ENCODE measurements at places on chromosomes 4 and X.

DNA sequence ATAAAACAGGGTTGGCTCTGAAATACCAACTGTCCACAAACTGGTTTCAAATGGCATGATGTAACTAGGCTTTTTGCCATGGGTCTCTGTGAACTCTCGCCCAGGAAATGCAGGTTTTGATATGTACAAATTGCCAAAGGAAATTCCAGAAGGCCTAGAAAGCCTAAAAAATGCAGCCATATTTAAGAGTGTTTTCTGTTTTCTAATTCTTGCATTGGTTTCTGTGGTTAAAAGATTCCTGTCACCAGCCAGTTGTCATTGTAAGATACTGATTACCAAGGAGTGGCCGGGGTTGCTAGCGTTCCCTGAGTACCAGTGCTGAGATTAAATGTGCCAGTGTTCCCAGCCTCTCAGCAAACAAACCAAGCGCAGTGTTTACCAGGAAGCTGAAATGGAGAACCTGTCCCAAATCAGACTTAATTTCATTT is 53.9 kb upstream of the SORBS2 start:
- DNase-seq: no peak

GRCh38 chrX:152646961-152647360 is 9.3 kb downstream of the GABRQ start:
- no peak for DNase-seq

- no peak for DNase-seq
Measured at GRCh38 chr4:141027421-141027820, 105.8 kb downstream of the RNF150 start.

DNA sequence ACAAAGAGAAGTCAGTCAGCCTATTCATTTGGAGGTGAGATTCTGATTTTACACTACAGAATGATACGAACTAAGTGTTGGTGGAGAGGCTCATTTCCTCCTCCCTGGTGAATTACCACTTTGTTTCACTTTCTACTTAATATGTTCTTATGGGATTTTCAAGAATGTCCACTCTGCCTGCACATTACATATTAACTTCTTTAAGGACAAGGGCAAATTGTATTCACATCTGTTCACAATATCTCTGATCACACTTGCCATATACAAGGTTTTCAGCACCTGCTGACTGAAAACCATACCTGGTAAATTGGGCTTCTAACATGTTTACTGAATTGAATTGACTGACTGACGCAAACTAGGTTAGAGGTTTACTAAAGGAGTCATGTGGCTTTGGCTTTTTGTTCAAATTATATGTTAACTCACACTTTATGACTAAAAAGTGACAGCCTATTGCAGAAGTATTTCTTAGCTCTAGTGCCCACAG is 188.4 kb upstream of the MBNL3 start:
- DNase-seq: no peak

Data from pulmonary artery endothelial cell (primary cell).